NCI-H1694 treated with DMSO at 0.1 percent for 48 hours (cell line): ENCODE measurements at places on chromosomes 5 and 9.

- no peak for DNase-seq
Measured at GRCh38 chr5:145971701-145972100, 35.3 kb downstream of the SH3RF2 start.

DNA sequence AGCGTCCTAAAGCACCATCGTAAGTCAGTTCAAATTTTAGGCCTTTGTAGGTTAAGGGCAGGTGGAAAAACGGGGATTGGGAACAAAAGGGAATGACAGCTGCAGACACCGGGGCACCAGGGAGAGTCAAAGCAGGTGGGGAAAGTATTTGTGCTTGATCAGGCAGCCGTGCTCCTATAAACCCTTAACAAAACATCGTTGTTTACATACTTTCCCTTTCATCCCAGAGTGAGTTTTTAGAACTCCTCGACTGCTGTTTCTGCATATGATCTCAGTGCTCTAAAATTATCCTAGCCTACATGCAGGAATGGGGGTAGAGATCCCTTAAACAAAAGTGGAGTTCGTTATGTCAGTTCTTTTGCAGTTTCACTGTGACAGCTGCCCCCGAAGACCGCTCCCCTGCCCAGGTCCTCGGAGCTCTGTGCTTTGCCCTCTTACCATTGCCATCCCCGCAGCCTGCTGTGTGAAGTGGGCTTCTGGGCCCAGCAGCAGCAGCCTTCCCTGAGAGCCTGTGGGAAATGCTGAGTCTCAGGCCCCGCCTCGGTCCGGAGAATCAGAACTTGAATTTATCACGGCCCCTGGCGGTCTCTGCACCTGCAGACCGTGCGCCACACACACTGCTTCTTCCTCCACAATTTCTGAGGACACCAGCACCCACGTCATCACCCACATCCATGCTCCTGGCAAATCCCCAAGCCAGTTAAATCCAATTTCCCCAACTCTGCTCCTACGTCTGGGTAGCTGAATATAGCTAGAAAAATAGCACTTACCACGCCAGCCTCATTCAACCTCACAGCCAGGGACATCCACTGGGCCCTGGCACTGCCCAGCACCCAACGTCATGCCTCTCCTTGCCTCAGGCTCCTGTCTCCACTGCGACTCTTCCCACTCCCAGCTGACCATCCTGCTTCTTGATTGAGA, 86.8 kb downstream of the NSUN2 start:
- no peak for DNase-seq

DNA sequence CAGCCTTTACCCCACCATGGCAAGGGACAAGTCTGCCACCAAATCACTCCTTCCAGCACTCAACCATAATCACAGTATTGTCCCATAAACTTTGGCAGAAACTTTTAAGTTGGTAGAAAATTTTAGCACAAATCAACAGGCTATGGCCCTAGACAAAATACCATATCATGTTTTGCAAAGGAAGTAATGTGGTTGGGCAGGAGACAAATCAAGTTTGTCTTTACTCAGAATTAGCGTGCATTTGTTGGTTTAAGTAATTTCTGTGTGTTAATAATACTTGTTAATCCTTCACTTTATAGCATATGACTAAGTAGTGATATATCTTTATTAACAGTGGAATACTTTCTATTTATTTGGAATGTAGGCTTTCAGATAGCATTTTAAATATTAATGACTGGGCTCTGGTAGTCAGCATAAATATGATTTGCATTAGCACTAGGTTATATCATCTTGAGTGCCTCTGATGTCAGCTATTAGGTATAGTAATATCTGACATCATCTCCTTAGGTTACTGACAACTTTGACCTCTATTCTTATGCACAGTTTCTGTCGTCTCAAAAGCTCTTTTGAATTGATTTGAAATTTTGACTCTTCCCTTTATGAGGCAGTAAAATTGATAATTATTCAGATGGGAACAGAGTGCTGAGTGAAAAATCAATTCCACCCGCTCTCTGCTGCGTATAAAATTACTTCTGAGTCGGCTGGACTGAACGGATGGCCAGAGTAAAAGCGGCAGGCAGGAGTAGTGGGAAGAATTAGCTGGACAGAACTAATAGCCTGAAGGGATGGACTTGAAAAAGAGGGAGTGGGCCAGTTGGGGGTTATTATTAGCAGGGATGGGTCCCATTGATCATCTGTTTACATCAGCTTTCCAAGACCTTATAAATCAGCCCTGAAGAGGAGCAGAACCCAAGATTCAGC, 40.1 kb upstream of the TLX3 start:
- no peak for DNase-seq

DNA sequence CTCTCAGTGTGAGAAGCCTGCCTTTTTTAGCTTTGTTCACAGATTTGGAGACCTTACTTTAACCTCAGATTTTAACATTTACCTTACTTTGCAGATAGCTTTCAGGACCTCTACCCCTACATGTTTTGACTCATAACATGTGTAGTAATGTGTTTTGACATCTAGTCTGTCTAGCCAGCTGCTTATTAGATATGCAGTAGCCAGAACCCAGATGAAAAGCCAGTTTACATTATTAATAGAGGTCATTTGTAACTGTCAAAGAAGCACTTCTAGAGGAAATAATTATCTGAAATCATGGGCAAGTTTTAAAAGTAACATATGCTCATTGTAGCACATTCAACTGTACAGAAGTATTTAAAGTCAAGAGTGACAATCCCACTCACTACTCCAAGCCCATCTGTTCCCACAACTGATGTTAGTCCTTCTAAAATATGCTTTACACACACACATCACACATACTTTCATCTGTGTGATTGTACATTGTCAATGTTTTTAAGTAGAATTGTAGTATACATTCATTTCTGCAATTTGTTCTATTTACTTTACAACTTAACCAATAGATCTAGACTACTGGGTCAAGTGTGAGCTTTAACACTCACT, 71.8 kb upstream of the NIPAL4 start:
- peak; percentile 72 for DNase-seq

GRCh38 chr9:110890416-110890815, 147.9 kb downstream of the LPAR1 start:
- no peak for DNase-seq

DNA sequence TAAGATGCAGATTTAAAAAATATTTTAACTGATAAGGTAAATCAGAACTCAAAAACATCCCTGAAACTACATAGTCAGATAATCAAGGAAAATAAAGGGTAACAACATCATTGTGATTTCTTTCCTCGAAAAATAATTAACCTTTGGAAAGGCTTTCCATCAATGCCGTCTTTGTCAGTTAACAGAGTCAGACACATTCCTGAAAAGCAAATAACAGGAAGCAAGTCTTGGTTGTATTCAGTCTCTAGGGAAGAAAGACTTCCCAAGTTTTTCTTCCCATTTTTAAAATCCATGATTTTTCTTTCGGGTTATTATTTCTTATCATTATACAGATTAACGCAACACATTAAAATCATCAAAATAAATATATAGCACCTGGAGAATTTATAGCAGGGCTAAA, 256.4 kb upstream of the CDH6 start:
- no peak for DNase-seq

DNA sequence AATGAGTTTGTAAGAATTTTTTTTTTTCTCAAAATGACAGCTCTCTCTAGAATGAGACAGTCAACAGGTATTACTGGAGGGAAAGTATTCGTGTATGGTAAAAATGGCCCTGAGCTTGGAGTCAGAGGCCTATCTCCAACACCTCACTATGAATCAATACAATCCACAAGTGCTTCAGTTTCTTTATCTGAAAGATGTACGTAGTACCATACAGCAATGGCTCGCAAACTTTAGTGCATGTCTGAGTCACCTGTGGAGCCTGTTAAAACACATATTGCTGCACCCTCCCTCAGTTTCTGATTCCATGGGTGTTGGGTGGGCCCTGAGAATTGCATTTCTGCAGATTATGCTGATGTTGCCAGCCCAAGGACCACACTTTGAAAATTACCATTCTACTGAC, 44.6 kb downstream of the DMRT2 start:
- no peak for DNase-seq

DNA sequence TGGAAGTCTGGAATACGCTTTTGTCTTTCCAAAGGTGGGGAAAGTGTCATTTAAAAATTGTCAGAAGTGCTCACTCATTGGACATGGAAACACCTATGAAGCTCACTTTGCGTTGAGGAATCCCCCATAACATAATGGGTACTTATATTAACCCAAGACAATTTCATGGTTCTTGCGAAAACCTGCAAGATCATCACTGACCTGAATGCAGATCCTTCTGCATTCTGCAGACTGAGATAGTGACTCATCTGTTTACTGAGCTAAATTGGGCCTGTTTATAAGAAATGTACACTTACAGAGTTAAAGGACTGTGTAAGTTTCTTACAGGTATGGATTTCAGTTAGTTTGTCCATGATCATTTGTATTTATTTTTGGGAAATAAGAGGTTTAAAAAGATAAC, 153.0 kb downstream of the HMHB1 start:
- no peak for DNase-seq

GRCh38 chr5:417301-418161, 25.4 kb upstream of the EXOC3 start:
- no peak for DNase-seq

DNA sequence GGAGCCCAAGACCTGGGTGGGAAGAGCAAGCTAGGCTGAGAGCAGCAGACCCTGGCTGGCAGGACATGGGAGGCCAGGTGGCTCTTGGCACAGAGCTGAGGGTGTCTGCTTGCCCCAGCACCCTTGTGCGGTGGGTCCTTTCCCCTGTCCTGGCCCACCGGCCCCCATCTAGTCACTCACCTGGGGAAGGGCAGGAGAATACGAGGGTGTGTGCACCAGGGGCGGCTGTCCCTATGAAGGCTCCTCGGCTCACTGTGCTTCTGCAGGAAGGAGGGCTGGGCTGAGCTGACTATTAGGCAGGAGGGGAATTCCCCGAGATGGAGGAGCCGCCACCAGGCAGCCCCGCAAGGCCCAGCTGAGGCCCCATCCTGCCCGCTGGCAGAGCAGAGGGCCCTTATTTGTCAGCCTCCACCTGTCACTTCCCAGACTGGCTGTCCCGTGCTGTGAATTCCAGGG, 6.1 kb upstream of the TNIP1 start:
- DNase-seq, result no peak

DNA sequence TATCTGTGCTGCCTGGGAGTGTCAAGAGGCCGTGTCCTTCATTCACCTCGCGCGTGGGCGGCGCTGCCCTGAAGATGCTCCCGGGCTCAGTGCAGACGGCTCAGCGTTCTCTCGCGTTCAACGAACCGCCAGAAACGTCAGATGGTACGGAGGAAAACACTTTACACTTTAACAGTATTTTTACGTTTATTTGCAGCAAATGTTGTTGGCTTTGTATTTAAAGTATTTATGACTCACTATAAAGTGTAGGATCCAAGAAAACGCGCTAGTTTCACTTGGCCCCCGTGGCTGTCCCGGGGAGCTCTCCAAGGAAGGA, 544 bp upstream of the ERCC6L2 start:
- DNase-seq, result no peak

GRCh38 chr9:3240656-3241268, 285.0 kb downstream of the RFX3 start:
- DNase-seq, result peak; percentile 46

DNA sequence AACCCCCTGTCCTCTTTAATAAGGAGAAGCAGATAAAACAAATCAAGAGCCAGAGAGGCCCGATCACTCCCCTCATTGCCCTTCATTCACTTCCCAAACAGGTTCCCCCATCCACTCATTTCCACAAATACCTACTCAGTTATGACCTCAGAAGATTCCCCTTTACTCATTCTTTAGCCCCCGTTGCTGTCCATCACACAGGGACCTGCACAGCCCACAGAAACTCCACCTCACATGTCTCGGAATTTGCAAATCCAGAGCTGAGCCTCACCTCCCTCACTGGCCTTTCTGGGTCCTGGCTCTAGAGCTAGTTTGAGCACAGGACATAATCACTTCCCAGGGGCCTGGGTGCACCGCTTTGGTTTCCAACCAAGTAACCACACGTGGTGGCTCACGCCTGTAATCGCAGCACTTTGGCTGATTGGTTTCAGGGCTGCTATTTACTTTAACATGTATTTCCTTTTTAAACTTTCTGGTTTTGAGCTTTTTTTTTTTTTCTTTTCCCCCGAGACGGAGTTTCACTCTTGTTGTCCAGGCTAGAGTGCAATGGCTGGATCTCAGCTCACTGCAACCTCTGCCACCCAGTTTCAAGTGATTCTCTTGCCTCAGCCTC, 17.8 kb downstream of the ATP6V0E1 start:
- no peak for DNase-seq

GRCh38 chr5:100448111-100448528, 87.1 kb upstream of the FAM174A start:
- DNase-seq, result no peak

- no peak for DNase-seq
Measured at GRCh38 chr5:102918986-102919610, 164.0 kb downstream of the PAM start.

DNA sequence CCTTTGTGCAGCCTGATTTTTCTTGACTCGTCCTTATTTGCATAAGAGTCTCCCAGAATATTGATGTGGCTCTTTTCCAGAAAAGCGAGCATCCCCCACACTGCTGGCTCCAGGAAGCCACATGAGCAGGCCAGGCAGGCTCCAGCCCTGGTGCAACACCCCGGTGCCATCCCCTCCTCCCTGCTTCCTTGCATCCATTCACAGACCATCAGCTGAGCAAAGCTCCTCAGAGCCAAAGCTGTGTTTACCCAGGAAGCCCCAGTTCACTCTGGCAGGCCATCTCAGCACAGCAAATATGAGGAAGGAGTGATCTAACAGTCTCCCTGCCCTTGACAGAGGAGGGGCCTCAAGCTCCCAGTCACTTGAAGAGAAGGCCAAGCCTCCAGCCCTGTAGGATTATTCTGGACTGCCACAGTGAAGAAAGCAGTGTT, 34.4 kb downstream of the INSYN2B start:
- no peak for DNase-seq

DNA sequence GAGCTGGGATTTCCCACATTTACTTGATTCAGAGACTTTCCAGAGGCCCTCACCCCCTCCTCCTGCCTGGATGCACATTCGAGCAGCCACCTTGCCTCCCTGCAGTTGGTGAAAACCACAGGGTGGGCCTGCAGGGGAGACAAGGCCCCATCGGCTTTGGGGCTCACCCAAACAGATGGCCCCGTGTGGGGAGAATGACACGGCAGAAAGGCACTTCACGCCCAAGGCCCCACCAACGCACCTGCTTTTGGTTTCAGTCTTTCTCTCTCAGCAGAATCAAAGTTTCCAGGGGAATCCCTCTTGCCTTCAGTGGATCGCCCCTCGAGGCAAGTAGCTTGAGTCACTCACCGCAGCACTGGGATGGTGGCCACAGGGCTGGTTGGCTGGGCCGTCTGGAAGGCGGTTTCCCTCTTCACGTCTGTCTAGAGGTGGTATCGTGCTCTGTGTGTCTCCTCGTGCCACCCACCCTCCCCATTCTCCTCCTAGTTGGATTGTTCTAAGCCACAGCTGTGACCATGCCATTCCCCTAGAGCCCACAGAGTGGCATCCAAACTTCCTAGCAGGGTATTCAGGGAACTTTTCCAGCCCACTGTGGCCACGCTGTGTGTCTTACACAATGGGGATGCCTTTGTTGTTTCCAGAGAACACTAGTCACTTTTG, 31.8 kb downstream of the SEC61B start:
- DNase-seq, result no peak
